Uterus (tissue), 4 donors: ENCODE measurements at places on chromosomes 4 and X. TPM values are rescaled to one million over a fixed set of nuclear protein-coding genes. Genes with fewer than 3 reads are reported as not detected.

GRCh38 chr4:76736414-76736813 lies 161.5 kb downstream of the SOWAHB start:
- no peak for DNase-seq

DNA sequence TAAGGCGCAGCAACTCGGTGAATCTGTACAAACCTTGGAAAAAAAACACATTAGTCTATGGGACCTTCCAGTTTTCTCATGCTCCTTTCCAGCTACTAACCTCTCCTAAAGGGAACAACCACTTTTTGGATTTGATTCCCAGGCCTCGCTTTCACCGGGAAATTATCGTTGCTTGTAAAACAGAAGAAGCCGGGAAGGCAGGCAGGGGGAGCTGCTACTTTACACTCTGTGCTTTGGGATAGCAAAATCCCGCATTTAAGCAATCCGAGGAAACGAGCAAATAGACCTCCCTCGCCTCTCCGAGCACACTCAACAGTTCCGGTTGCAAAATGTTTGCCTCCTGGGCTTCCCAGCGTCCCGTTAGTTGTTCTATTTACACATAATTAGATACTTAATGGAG lies 1.2 kb downstream of the CD38 start:
- peak; percentile 31 for DNase-seq

- DNase-seq = no peak
Measured at GRCh38 chrX:133302775-133303445, 84.8 kb upstream of the TFDP3 start.

DNA sequence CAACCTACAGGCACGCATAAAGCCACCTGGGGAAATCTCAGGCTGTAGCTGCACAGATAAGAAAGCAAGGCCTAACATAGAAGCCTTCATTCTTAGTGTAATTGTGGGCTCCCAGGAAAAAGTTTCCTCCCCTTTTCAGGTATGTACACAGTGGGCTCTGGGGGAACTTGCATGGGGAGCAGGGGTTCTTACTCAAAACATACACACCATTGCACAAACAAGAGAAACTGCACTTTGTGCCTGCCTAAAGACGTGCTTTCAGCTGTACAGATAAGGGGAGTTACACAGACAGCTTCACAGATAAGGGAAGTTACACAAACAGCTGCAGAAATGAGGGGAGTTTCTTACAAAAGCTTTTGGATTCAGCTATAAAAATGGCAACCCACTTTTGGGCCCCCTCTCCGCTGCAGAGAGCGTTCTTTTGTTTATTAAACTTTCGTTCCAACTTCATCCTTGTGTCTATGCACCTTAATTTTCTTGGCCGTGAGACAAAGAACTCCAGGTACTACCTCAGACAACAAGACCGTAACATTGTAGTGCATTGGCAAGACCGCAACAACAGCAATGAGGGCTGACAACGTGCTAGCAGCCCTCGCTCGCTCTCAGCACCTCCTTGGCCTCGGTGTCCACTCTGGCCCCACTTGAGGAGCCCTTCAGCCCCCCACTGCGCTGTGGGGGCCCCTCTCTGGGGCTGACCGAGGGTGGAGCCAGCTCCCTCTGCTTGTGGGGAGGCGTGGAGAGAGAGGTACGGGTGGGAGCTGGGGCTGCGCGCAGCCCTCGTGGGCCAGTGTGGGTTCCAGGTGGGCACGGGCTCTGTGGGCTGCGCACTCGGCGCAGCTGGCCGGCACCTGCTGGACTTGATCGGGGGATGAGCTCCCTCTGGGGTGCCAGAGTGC lies 317.5 kb downstream of the RAPGEF2 start:
- DNase-seq = no peak

- no peak for DNase-seq
Measured at GRCh38 chrX:124426288-124427169, 80.2 kb downstream of the SH2D1A start.

DNA sequence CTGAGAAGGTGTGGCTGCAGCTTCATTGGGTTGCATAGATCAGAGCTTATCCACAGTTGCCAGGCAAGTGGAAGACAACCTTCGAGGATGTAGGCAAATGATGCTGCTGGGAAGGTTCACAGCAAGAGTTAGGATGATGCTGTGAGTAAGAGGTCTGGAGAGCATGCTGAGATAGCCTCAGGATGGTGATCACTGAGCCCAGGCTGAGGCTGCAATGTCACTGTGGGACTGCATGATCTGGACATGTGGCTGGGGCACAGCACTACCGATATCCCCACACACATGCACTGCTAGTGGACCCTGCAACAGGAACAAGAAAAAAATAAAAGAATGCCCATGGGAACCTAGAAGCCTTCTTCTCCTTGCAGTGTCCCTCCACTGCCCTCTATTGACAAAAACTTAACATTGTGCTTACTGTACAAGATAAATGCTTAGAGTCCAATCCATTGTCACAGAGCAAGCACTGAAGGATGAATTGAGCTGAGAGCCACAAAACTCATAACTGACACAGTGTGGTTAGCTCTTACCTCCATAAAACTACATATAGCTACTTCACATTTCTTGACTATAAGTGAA lies 105.6 kb downstream of the CNKSR2 start:
- DNase-seq = no peak

DNA sequence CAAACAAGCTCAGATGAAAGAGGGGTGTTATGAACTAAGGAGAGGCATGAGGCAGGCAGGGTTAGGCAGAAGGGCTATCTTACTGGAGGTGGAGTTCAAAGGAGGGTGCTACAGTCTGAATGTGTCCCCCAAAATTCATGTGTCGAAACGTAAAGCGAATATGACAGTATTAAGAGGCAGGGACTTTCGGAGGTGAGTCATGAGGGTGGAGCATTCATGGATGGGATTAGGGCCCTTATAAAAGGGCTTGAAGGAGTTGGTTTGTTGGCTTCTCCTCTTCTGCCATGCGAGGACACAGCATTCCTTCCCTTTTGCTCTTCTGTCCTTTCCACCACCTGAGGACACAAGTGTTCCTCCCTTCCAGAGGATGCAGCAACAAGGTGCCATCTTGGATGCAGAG lies 22.9 kb downstream of the APLN start:
- no peak for DNase-seq

- DNase-seq = no peak
Measured at GRCh38 chr4:17939054-17939453, 82.5 kb downstream of the LCORL start.

- DNase-seq = no peak
Measured at GRCh38 chr4:86876894-86877685, 15.1 kb downstream of the C4orf36 start.

DNA sequence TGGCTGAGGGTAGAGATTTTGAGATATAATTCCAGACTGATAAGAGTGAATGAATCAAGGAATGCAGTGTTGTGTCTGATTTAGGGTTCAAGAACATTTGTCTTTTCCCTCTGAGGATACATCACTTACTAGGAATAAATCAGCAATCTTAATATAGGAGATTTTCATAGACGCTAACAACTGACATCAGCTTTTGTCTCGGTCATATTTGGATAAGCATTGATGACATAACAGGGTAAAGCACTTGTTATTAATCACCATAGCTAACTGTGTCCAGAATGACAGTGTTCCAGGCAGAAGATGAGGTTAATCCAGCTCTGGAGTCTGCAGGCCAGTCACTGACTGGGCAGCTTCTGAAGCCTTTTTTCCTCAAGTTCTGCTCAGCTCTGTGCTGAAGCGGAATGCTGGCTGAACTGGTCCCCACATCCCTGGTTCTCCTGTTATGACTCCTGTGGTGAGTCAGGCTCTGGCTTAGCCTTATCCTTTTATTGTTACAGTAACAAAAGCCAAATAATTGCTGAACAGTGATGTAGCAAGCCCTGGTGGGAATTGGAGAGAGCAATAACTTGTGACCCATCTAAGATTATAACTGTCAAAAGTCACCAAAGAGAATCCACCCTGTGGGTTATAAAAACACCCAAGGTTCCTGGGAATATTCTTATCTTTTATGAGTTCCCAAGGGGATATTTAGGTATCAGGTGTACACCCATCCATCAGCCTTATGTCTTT lies 41.8 kb downstream of the FNIP2 start:
- DNase-seq = peak; percentile 76

TEX13B gene
- not detected for total RNA-seq

GLRA2 gene
- not detected for total RNA-seq

TRMT2B gene
- 18.1 TPM for total RNA-seq

NXF2B gene
- total RNA-seq = not detected

PABPC4L gene
- 54.0 TPM for total RNA-seq

CLIC2 gene
- 16.9 TPM for total RNA-seq

SPANXA1 gene
- not detected for total RNA-seq

GABRG1 gene
- total RNA-seq = not detected

ODAPH gene
- total RNA-seq = not detected

SOWAHD gene
- 0.69 TPM for total RNA-seq

MAGEC3 gene
- not detected for total RNA-seq
